ENCODE measurements at places on chromosomes 11 and 22.
A peak's percentile ranks its signal among the peaks of the same experiment; 100 is the strongest.

GRCh38 chr11:11782532-11783110, 59.2 kb upstream of the USP47 start:
- no peak for DNase-seq

DNA sequence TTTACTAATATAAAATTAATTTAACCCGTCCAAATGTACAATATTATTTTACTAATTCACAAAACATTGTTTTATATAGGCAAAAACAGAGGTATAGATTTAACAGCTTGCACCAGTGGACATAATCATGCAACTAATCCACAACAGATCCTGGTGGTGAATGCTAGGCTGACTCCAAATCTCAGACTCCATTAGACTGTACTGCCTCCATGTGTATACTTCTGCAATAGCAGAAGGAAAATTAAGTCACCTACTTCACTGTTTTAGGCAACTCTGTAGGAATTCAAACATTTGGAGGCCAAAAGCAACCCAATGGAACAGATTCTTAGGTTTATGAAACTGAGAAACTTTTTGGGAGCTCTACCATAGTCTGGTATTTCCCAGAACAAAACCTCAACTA, 30.0 kb upstream of the RAB39A start:
- DNase-seq, result no peak

DNA sequence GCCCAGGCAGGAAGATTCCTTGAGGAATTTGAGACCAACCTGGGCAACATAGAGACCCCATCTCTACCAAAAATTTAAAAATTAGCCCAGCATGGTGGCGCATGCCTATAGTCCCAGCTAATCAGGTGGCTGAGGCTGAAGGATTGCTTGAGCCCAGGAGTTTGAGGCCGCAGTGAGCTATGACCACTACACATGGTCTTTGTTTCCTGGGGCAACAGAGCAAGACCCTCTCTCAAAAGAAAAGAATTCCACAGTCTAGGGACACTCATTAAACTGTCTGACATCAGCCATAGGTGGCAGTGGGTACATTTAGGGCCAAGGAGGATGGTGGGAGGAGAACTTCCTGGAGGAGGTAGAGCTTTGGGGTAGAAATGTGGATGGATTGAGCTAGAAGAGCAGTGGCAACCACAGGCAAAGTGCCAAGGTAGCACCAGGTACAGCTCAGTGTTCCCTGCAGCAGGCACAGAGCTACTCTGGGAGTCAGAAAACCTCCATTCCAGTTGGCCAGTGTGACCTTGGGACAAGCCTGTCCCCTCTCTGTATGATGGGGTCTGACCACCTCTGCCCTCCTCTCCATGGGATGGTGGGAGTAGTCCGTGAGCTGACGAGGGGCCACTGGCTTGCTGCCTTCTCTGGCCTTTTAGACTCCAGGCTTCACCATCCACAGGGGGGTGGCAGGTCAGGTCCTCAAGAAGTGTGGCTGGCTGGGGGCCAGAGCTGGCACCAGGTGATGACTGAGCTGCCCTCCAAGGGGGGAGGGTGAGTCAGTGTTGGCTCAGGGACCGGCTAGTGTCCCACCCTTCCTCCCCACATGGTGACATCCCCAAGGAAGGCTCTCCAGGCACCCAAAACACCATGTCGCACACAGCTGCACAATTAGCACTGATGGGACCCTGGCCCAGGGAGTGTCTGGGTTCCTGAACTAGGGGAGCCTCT, 3.7 kb upstream of the CLCF1 start:
- DNase-seq, result no peak

- DNase-seq, result no peak
Measured at GRCh38 chr22:39349506-39349966, 255 bp upstream of the SYNGR1 start.

- no peak for DNase-seq
Measured at GRCh38 chr11:124197999-124198398, 14.9 kb downstream of the OR10D3 start.

DNA sequence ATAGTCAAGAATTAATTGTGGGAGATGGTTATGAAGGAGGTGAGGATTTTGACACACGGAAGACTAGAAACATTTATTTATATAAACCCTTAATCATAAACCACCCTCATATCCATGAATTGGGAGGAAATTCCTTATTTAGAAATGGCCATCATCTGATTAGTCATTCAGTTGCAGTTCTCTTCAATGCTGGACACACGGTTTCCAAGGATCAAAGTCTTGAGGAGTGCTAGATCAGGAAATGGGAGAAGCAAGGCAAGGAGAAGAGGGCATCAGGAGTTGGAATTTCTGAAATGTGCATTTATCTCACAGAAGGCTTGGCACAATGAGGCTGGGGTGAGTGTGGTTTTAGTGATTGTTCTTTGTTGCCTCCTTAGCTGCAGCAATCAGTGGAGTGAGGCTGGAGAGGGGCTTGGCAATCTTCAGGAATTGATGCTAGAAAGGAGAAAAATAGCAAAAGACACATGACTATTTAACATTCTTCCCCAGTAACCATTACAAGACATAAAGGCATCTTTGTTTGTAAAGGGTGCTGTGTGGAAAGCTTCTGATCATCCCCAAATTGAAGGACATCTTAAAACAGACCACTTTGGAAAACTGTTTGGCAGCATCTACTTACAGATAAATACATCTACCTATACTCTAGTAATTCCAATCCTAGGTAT, 21.6 kb upstream of the GDPD4 start:
- no peak for DNase-seq

DNA sequence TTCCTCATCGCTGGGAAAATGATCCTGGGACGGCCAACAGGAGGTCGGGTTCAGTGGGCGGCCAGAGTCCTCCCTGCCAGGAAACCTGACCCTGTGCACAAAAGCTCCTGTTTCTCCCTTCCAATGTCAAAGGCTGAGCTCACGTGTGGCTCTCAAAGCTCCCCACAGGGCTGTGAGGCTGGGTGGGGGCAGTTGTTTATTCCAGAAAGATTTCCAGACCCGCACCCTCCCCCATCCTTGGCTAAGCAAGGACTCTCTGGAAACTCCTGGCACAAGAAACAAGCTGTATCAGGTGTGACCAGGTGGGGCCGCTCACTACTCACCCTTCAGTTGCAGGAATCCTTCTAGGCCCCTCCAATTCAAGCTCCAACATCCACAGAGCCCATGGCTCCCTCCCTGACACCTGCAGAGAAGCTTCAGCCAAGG, 131.9 kb downstream of the SHANK2 start:
- DNase-seq, result peak; percentile 49

- no peak for DNase-seq
Measured at GRCh38 chr11:76023236-76024068, 182.8 kb downstream of the WNT11 start.

DNA sequence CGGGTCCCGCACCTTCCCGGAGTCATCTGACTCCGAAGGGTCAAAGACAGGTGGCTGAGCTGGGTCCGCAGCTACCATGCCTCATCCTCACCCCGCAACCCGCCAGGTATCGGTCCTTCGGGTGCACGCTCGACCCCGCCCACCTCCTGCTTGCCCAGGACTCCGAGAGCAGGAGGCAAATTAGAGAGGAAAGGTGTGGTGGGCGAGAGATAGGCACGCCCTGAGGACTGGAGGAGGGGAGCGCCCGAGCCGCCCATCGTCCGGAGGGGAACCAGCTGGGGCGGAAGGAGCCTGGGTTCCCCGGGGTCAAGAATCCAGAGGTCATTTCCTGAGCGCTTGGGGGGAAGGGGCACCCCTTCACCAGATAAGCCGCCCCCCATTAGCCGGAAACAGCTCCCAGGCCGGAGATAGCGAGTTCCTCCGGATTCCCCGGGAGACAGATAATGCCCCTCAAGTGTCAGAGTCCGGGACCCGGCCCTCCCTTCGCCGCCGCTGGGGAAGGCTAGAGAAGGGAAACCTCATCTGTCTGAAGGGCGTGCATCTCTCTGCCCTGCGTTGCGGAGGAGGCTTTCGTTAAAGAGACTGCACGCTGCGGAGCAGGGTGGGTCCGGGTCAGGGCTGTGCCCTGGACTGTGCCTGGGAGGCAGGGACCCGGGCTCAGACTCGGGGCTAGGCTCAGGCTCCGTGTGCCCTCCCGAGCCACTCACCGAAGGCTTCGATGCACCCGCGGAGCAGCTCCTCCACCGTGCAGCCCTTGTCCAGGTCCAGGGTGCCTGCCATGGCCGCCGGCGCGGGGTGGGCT, 1.7 kb downstream of the RASGRP2 start:
- DNase-seq, result no peak

DNA sequence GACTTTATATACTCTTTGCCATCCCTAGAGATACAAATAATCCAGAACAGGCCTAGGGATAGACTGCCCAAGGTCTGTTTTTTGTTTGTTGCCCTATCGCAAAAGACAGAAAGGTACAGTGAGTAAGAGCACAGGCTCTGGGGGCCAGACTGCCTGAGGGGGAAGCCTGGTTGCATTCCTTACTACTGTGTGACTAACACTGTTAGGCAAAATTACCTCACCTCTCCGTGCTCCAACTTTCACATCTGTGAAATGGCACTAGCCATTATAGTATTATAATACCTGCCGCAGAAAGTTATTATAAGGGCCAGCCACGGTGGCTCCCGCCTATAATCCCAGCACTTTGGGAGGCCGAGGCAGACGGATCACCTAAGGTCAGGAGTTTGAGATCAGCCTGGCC, 14.5 kb downstream of the SLC35F2 start:
- peak; percentile 49 for DNase-seq

DNA sequence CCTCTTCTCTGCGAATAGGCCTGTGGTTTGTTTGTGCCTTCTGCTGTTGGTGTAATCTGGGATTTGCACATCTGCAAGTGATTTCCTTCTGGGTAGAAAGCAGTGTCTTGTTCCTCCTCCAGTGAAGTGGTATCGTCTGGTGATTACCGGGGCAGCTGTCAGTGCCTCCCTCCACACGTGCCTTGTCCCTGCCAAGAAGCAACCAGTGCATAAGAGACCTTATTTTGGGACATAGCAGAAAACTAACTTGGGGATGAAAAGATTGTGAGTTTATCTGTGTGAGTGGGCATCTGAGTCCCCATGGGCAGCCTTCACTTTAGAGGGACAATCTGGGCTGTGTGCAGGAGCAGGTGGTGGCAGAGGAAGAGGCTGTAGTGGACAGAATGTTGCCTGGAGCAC, 71.5 kb upstream of the SORL1-AS1 start:
- no peak for DNase-seq
